Suppressor macrophage treated with lipopolysaccharide for 1 hour (primary cell): ENCODE measurements at places on chromosomes 5 and 9.
A peak's percentile ranks its signal among the peaks of the same experiment; 100 is the strongest.

DNA sequence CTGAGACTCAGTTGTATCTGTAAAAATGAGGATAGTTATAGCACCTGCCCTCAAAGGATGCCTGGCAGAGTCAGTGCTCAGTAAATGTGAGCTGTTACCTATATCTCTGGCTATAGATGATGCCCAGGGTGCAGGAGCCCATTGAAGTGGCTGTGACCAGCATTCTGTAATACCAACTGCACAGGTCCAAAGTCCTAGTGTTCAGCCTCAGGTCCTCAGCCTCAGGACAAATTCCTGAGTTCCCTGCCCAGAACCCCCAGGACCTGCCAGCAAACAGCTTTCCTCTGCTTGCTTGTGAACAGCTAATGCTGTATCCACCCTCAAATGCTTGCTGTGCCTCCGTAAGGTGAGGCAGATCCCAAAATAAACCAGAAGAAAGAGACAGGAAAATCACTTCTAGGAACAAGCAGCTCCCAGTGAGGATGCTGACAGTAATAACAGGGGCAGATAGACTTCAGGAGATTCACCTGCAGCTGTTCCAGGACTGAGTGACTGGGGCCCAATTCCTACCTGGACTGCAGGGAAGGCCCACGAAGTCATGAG is 80.8 kb downstream of the SIL1 start:
- no peak for DNase-seq

- no peak for DNase-seq
Observed at GRCh38 chr9:7907551-7908337, 108.2 kb upstream of the DMAC1 start.

DNA sequence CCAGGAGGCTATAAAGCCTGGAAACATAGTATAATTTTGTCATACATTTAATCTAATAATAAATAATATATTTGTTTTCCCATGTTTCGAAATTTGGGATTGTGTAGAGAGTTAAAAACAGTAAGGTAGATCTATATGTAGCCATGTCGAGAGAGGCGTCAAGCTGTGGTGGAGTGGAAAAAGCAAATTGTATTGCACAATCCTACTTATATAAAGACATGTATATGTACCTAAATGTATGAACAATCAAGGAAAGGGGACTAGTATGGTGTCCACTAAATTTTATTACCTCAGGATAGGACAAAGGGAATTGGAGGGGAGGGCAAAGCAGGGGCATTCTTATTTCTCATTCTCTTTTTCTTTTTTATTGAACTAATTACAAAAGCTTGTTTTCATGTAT is 52.0 kb downstream of the GLRA1 start:
- no peak for DNase-seq

DNA sequence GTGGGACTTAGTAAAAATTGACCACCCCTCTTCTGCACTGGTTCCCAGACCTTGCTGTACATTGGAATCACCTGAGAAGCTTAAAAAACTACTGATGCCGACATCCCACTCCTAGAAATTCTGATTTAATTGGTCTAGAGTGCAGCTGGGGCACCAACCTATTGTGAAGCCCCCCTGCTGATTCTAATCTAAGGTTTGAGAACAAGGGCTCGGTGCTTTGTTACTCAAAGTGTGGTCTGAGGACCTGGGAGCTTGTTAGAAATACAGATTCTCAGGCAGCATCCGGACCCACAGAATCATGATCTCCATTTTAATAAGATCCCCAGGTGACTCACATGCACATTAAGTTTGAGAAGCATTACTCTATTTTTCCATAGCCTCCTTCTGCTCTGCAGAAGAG is 57.8 kb upstream of the LPAR1 start:
- no peak for DNase-seq

GRCh38 chr5:141867139-141867538 is 11.1 kb downstream of the PCDH1 start:
- no peak for DNase-seq

GRCh38 chr5:40879163-40879942 is 29.9 kb upstream of the C7 start:
- peak; percentile 62 for DNase-seq

DNA sequence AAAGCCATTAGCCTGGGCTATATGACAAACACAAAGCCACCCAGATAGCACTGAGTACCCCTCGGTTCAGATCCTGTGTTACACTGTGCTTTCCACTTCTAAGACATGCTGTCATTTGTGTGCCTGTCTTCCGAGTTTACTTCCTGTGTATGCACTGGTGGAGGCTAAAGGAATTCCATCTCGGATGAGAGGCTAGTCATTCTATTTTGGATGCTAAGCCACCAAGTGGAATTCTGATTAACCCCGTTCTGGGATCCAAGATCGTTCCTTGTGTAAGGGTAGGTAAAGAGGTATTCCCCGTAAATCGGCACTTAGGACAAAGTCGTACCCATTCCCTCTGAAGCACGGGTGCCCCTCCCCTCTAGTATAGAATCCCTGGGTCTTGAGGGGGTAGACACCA is 8.7 kb downstream of the PROP1 start:
- no peak for DNase-seq

GRCh38 chr9:98235126-98235525 is 20.3 kb downstream of the TBC1D2 start:
- no peak for DNase-seq

- DNase-seq: no peak
Observed at GRCh38 chr5:108251350-108251749, 130.5 kb downstream of the FBXL17 start.

DNA sequence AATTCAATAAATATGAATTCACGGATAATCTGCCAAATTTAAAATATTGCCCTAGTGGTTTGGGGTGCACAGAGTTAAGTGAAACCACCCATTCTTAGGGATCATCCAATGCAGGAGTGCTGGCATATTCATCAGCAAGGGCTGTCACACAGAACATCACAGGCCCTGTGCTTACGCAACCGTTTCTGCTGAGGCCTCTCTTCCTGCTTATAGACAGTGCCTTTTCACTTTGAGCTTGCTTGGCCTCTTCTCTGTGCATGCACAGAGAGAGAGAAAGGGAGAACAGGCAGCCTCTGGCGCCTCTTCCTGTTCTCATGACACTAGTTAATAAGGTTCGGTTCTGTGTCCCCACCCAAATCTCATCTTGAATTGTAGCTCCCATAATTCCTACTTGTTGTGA is 366.3 kb downstream of the ICE1 start:
- no peak for DNase-seq

DNA sequence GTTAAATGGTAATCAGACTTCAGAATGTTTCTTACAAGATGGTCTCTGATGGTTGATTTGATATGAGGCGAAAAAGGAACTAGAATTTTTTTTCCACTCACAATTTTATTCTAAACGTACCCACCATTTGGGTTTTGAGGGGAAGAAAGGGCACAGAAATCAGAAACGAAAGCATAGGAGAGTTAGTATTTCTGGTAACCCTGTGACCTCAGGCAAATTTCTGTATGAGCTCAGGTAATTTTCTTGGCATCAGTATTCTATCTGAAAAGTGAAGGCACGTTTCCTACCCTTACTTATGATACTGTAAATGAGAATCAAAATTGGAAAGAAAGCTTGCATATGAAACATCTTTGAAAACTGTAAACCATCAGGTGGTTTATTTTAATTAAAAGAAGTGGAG is 26.5 kb downstream of the TMEFF1 start:
- no peak for DNase-seq

DNA sequence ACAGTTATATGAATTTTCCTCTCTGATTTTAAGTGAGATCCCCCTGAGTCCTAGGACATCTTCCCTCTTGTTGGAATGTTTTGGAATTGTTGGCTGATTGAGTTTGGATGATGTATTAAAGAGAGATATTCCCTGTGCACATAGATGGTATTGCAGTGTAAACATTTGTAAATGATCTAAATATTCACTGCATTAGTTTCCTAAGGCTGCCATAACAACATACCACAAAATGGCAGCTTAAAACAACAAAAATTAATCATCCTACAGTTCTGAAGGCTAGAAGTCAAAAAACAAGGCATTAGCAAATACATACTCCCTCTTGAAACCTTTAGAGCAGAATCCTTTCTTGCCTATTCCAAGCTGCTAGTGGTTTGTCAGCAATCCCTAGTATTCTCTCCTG is 38.0 kb upstream of the MROH2B start:
- DNase-seq: no peak

DNA sequence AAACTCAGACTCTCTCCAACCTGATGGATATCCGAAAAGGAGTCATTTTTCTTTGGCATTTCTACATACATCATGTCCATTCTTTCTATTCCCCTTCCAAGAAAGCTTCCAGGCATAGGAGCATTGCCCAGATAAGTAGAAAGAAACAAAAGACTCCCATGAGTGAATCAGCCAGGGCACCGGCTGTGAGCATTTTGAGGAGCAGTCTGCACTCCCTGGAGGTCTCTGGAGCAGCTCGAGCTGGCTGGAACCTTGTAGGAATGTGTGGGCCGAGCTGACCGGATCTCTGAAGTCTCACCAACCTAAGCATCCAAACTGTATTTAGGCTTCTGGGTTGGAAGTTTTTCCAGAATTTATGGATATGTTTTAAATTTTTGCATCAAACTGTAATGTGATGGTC is 161.4 kb upstream of the TRPC7 start:
- DNase-seq: no peak

GRCh38 chr9:124475158-124475867 is 25.1 kb downstream of the ADGRD2 start:
- DNase-seq: no peak

DNA sequence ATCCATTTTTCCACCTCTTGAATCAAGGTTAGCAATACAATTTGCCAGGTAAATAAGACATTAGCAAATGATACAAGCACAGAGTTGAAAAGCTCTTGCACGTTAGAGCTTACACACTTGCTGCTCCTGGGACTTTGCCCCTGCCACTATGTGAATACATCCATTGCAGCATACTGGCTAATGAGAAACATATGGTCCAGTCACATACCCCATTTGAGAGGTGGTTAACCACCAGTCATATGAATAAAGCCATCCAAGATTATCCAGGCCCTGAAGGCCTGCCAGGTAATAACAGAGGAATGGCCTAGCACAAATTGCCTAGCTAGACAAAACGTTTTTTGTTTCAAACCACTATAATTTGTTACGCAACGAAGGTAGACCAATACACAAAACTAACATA is 45.8 kb upstream of the FTMT start:
- no peak for DNase-seq

GRCh38 chr9:75358846-75359245 is 270.5 kb downstream of the OSTF1 start:
- DNase-seq: no peak

DNA sequence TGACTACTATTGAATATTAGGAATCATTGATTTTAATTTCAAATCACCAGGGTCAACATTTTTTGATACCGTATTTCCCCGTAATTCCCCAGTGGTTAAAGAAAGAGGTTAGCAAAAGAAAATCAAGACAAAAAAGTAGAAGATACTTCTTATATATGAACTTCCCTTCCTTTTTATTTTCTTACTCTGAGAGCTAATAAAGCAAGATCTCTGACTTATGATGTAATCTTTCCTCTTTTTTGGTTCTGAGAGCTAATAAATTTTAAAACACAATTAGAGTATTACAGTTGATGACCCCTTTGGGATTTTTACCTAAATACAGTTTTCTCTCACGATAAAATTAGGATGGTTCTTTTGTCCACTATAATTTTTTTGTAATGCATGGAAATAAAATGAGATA is 9.2 kb upstream of the FYB1 start:
- no peak for DNase-seq

DNA sequence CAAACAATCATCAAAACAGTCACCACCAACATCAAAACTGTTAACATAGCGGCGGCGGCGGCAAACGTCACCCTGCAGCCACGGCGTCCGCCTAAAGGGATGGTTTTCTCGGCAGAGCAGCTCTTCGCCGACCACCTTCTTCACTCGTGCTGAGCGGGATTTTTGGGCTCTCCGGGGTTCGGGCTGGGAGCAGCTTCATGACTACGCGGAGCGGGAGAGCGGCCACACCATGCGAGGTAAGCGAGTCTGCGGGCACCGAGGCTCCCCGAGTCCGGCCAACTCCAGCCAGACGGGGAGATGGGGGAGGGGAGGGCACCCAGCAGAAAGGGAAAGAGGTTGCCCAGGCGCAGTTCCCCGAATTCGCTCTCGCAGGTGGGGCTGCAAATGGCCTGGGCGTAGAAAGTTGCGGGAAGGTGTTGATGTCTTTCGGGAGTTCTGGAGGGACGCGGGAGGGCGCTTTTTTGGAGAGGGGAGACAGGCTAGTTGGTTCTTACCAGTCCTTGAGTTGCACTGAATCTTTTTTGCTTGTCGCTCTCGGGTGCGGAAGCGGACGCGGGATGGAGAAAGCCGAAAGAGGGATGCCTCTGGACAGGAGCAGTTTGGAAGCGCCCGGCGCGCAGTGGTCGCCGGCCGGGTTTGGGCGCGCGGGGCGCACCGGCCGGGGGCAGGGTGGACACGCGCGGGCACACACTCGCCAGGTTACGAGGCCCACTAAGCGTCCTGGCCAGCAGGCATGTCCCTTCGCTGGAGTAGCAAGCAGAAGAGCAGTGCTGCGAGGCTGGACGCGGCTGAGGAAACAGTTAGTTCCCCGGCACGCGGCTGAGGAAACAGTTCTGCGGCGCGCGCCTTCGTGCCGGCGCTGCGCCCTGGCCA is 849 bp downstream of the RORB start:
- no peak for DNase-seq

GRCh38 chr5:178674334-178674733 is 47.5 kb upstream of the CLK4 start:
- DNase-seq: no peak

- DNase-seq: peak; percentile 14
Observed at GRCh38 chr5:52709167-52709925, 78.4 kb upstream of the ITGA1 start.

- no peak for DNase-seq
Observed at GRCh38 chr5:92337772-92338234, 954.7 kb upstream of the ARRDC3 start.

DNA sequence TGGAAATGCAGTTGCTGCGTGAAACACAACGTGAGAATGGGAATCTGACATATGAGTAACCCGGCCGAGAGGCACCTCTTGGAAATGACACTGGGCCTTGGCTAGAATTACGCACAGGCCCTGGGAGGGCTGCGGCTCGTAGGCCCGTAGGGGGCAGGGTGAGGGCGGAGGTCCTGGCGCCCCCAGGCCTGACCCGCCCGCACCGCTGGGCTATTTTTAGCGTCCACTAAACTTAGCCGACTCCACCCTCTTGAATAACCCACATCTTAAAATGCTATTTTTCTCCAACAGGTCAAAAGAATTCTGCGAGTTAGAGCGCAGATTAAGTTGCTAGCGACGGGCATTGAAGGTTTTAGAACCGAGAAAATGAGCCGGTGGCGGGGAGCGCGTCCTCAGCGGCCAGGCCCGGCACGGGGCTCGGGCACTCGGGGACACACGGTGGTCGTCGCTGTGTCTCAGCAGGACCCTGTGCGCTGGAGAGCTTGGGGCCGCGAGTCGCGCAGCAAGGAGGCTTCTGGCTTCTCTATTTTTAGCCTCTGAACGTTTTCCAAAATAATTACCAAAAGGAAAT is 168.5 kb downstream of the AUH start:
- DNase-seq: peak; percentile 91

- peak; percentile 14 for DNase-seq
Observed at GRCh38 chr5:89729623-89730301, 679.8 kb downstream of the CETN3 start.

- DNase-seq: no peak
Observed at GRCh38 chr5:141182248-141182647, at the start of gene PCDHB16. TSS of gene PCDHB16 (plus strand) at chr5:141182387. CDS start at chr5:141182560, 173 bp downstream.
